Activated CD4-positive, alpha-beta T cell treated with anti-CD3 and anti-CD28 coated beads for 24 hours (primary cell): ENCODE measurements at places on chromosomes 5 and 9.

GRCh38 chr5:96432216-96433065, 607 bp downstream of the PCSK1 start:
- DNase-seq, result no peak

DNA sequence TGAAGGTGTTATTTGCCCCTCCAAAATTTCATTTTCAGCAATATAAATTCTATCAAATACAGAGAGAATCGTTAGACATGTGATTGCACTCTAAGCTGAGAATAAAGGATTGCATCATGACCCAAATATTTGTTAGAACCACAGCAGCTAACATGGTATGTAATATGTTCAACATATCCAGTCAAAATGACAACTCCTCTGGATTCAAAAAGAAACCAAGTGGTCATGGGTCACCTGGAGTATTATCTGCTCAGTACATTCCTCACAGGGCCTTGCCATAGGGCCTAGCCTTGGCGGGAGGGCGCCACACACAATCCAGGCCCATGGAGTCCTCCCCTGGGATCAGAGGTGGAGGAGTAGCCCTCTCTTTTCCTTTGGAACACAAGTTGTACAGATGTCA, 179.2 kb downstream of the HSD17B3 start:
- DNase-seq, result no peak

- no peak for DNase-seq
Measured at GRCh38 chr5:142727735-142728047, 41.8 kb upstream of the FGF1 start.

- no peak for DNase-seq
Measured at GRCh38 chr9:99820685-99821395, 845 bp upstream of the NR4A3 start.

DNA sequence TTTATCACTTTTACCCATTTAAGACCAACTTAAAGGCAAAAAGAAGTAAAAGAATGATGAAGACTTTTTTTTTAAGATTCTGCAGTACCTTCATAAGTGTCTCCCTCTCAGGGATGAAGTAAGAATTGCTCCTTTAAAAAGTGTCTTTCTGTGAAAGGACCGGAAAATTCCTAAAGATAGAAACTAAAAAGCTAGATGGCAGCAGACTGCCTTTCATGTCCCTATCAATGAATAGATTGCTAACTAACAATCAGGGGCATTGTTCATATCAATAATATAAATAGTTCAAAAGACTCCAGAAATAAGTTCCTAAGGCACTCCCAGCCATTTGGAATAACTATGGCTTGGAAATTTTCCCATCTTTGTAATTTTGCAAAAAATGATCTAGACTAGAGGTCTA, 558.0 kb downstream of the PDE4D start:
- no peak for DNase-seq

- no peak for DNase-seq
Measured at GRCh38 chr9:70049672-70050271, 6.1 kb downstream of the MAMDC2 start.

- no peak for DNase-seq
Measured at GRCh38 chr9:107933097-107933496, 443.5 kb upstream of the KLF4 start.

DNA sequence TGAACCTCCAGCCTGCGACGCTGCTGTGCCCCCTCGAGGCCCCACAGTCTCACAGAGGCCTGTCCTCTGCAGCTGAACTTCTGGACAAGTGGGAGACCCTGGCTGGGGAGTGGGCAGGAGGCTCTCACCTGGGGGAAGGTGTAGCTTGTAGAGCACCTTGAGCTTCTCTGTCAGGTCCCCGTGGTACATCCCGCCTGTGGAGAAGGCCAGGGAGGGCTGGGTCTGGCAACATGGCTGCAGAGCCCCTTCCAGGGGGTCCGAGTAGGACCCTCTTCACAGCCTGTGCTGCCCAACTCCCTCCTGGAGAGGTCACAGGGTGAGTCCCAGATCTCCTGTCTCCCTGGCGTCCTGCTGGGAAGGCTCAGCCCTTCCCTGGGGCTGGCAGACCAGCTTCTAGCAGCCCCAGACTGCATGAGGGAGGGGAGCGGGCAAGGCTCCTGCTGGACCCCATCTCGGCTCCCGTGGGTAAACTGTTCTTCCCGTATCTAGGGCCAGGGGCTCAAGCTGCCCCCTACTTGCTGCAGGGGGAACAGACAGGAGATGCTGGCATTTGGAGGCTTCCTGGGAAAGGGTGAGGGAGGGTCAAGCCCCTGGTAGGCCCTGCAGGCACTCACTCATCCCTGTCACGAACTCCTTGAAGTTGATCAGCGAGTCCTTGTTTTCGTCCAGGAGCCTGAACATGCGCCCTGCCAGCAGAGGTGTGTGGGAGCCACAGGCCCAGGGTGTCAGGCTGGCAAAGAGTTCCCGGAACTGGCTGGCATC, 11.2 kb upstream of the MRNIP start:
- DNase-seq, result no peak

DNA sequence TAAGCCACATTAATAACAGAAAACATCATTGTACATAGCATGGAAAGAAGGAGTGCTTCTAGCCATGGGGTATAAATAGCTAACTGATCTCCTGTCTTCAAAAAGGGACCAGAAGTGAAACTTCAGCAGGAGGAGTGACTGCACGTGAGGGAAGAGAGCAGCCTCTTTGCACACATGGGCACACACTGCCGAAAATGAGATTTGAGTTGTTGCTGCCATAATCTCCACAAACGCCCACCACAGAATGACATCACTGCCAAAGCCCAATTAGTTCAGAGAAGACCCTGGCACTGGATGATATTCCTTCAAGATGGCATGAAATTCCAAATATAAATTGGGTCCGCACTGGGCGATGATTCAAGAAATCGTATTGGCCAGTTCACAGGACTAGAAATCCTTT, 238.9 kb upstream of the NR4A3 start:
- no peak for DNase-seq

DNA sequence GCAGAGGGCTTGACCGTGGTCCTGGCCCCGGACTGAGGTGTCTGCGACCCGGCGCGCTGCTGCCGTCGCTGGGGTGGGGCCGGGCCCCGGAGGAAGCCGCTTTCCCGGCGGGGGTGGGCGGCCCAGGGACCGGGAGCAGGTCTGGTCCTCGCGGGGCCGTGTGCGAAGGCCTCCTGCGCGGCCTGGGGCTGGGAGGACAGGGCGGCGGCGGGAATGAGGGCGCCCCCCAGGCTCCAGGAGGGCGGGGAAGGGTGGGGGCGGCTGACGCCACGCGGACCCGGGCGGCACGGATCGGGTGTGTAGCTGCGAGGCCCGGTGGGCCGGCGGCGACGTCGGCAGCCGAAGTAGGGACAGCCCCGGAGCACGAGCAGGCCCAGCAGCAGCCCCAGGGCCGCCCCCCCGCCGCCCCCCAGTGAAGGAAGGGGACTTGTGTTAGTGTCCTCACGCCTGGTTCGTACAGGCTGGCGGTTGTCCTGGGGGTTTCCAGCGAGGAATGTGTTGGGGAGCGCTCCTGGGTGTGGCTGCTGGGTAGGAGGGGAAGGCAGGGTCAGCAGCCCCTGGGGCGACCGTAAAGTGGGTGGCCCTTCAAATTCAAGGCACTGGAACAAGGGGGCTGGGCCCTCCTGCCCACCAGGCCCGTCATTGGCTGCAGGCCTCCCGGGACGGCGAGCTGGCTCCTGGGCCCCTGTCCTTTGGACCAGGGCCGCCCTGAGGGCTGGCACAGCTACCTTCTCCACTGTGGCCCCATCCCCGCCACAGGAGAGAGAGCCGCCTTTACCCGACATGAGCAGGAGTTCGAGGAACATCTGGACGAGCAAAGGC, 597 bp upstream of the TMEM250 start:
- no peak for DNase-seq

- DNase-seq, result no peak
Measured at GRCh38 chr9:96021551-96022444, 146.3 kb downstream of the ERCC6L2 start.

- DNase-seq, result no peak
Measured at GRCh38 chr5:152004095-152004494, 79.4 kb upstream of the GLRA1 start.
